Muscle of back (tissue), 13 donors: ENCODE measurements at places on chromosomes 4 and X. TPM values are rescaled to one million over a fixed set of nuclear protein-coding genes. Genes with fewer than 3 reads are reported as not detected.

DNA sequence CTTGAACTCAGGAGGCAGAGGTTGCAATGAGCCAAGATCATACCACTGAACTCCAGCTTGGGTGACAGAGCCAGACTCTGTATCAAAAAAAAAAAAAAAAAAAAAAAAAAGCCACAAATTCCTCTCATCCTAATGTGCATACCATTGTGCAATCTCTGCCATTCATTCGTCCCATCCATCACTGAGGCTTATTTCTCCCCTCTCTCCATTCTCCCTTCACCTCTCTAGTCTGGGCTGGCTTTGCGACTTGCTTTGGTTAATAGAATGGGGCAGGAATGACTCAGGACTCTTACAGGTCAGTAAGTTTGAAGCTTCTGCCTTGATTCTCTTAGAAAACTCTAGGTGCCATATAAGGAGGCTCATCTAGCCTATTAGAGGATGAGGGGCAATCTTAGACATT lies 60.3 kb upstream of the DDX3X start:
- peak; percentile 23 for DNase-seq

GPR34 gene
- 7.1 TPM for polyA plus RNA-seq

- DNase-seq = no peak
Measured at GRCh38 chr4:136644279-136644678, 888.0 kb downstream of the PCDH18 start.

- DNase-seq = no peak
Measured at GRCh38 chrX:10702031-10702430, 81.6 kb upstream of the MID1 start.

DNA sequence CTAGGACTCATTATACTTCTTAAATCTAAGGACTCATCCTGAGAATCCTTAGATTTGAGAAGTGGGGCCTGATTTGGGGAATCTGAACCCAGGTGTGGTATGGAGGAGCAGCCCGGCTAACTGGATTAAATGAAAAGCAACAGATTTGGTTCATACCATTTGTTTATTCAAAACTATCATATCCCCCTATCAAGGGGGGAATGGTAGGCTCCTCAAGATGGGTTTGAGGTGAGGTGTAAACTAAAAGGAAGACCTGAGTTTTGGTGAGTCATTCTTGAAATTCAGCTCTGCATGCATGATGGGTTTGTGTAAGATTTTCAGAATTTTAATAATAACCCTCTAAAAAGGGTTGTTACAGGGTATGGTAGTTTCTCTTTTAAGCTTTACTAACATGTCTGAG lies 53.4 kb downstream of the CASP6 start:
- DNase-seq = no peak

- no peak for DNase-seq
Measured at GRCh38 chr4:21900211-21900610, 48.4 kb downstream of the KCNIP4 start.
